Activated CD8-positive, alpha-beta memory T cell treated with anti-CD3 and anti-CD28 coated beads, Interleukin-2, amount 50 U/mL, for 4 hours (primary cell): ENCODE measurements at places on chromosomes 16 and 17.
A peak's percentile ranks its signal among the peaks of the same experiment; 100 is the strongest.

DNA sequence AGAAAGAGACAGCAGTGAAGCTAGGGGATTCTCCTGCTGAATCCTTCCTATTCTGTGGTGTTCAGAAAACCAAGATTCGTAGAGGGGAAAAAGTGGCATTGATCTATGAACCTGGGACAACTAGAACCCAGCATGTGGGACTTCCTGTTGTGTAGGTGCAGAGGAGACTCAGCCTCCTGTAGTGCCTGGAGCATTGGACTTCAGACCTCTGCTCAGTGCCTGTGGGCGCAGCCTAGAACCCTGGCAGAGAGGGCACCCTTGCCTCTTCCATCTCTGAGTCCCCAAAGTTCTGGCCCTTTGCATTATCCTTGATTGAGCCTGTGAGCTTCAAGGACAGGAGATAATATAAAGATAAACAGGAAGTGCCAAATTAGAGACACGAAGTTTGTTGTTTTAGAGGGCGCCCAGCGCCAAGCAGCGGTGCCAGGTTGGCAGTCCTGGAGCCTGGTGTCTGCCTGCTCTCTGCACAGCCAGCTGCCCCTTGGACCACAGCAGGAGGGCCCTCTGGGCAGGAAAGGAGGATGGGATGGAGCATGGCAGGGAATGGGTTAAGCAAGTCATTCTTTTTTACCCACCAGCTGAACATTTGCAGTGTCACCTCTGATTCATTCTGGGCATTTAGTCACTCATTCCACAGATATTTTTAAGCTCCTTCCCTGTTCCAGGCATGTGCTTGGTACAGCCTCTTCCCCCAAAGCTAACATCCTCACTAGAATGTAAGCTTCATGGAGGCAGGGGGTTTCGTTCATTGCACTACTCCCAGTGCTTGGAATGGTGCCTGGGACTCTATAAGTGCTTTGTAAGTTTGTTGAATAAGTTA is 11.9 kb upstream of the SP6 start:
- DNase-seq = no peak

DNA sequence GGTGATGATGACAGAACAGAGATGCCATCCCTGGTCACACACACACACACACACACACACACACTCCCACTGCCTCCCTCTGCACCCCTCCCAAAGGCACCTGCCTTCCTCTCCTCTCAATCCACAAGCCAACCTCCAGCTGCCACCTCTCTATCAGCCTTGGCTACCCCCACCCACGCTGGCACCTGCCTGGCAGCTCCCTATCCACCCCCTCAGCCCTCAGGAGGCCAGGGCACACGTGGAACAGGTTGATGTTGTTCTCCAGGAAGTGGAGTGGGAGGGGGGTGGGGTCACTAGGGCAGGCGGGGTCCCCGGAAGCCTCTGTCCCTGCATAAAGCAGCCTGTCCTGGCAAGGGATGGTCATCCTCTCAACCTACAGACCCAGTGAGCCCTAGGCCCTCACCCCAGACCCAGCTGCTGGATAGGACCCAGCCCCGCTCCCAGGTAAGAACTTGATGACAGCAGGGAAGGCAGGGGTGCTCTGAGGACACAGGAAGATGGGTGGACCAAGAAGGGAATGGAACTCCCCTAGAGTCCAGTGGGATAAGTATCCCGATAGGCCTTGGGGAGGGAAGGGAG is at the start of gene GSDMA:
Gene GSDMA (plus strand): TSS at position 363 of the 579 bp plus-strand sequence. CDS start 2,684 bp downstream, outside the sequence.
- no peak for DNase-seq

DNA sequence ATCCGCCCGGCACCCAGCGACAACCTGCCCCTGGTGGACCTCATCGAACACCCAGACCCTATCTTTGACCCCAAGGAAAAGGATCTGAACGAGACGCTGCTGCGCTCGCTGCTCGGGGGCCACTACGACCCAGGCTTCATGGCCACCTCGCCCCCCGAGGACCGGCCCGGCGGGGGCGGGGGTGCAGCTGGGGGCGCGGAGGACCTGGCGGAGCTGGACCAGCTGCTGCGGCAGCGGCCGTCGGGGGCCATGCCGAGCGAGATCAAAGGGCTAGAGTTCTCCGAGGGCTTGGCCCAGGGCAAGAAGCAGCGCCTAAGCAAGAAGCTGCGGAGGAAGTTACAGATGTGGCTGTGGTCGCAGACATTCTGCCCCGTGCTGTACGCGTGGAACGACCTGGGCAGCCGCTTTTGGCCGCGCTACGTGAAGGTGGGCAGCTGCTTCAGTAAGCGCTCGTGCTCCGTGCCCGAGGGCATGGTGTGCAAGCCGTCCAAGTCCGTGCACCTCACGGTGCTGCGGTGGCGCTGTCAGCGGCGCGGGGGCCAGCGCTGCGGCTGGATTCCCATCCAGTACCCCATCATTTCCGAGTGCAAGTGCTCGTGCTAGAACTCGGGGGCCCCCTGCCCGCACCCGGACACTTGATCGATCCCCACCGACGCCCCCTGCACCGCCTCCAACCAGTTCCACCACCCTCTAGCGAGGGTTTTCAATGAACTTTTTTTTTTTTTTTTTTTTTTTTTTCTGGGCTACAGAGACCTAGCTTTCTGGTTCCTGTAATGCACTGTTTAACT is 1.0 kb downstream of the NOG start:
- DNase-seq = peak; percentile 27

GRCh38 chr16:69823831-69824563 is 61.9 kb downstream of the WWP2 start:
- no peak for DNase-seq

DNA sequence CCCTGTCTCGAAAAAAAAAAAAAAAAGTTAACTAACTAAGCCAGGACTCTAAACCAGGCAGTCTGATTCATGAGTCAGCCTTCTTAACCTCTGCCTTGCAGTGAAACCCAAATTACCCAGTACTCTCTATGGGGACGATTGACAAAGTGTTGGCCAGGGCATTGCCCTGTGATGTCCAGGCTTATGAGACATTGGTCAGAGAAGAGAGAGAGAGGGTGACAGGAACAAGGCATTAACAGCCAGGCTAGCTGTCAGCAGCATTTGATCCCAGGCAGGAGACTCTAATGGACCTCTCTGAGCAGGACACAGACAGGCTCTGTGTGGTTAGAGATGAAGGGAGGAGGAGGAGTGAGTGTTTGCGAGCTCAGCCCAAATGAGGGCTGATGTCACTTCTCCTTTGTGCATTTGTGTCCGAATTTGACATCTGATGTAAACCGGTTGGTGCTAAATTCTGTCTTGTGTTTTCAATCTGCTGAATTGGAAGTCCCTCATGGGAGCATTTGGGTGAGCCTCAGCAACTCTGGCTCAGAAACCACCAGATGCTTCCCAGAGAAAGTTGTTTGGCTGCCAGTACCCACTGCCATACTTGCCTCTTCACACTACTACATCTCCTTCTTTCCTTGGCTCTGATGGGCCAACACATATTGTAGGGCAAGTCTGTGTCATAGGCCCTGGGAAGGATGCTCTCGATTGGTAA is 4.3 kb upstream of the MYL4 start:
- peak; percentile 26 for DNase-seq
